ENCODE measurements at places on chromosomes 3 and 15.
A peak's percentile ranks its signal among the peaks of the same experiment; 100 is the strongest.

GRCh38 chr3:44186111-44186672, 55.5 kb upstream of the TOPAZ1 start:
- DNase-seq, result no peak

- DNase-seq, result no peak
Observed at GRCh38 chr3:9316881-9317361, 45.9 kb upstream of the THUMPD3 start.

DNA sequence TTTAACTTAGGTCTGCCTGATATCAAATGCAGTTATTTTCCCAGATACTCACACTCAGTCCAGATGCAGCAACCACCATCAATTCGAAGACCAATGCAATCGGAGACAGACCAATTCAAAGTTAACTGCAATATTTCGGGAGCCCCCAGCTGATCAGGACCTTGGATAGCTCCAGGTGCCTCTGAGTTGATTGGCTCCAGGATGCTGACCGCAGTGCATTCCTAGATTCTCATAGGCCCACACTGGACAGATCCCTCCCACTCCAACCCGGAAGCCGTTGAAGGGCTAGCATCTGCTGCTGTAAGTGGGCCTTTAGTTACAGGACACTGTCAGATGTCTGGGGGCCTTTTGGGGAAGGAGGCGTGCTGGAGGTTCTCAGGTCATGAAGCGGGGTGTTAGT, 89.5 kb upstream of the ATP2B2 start:
- DNase-seq, result no peak

- DNase-seq, result no peak
Observed at GRCh38 chr3:136637176-136637575, 115.0 kb downstream of the STAG1 start.

- peak; percentile 22 for DNase-seq
Observed at GRCh38 chr3:127628788-127629466, at the start of gene PODXL2. TSS of gene PODXL2 (plus strand) at chr3:127629185. CDS start at chr3:127629220, 35 bp downstream.

GRCh38 chr15:66780973-66781718, 79.1 kb downstream of the SMAD6 start:
- no peak for DNase-seq

- DNase-seq, result peak; percentile 6
Observed at GRCh38 chr3:185823078-185824044, 1.5 kb downstream of the IGF2BP2 start.

DNA sequence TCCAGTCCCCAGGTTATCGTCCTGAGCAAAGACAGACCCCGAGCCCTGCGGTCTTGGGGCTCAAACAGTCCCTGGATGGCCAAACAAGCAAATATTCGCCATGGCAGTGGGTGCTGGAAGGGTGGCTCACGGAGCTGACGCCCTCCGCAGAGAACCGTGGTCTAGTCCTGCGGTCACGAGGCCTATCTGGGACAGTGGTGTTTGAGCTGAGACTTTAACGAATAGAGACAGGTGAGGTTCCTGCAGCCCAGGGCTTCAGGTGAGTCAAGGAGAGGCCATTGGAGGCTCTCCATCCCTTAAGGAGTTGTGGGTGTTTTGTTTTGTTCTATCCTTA, 399 bp upstream of the SUCLG2 start:
- DNase-seq, result peak; percentile 11

- DNase-seq, result no peak
Observed at GRCh38 chr3:15676259-15676658, 74.7 kb downstream of the BTD start.

DNA sequence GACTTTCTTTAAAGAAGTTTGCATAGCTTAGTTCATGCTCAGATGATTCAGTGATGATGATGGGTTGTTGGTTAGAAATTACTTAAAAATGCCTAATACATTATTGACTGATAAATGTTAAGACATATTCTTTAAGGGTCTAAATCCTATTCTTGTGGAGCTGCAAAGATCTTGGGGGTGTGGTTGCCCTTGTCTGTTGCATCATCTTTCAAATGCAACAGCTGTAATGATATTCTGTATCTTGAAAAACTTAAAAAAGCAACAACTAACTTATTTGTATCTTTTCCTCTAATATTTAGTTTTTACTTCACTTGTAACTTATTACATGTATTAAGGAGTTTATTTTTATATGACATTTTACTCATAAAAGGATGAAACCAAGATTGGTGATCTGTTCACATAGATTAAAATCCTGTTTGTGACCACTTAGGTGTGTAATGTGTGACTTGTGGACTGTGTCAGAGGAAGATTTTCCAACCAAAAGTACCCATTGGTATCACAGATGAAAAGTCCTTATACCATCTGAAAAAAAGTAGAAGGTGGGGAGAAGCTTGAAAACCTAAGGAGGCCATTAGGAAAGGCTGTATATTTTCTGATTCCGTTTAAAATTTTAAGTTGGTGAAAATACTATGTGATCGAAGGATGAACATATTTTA, 142.8 kb downstream of the IGF1R start:
- no peak for DNase-seq

GRCh38 chr3:37346227-37347005, 172.0 kb upstream of the LRRFIP2 start:
- DNase-seq, result no peak

DNA sequence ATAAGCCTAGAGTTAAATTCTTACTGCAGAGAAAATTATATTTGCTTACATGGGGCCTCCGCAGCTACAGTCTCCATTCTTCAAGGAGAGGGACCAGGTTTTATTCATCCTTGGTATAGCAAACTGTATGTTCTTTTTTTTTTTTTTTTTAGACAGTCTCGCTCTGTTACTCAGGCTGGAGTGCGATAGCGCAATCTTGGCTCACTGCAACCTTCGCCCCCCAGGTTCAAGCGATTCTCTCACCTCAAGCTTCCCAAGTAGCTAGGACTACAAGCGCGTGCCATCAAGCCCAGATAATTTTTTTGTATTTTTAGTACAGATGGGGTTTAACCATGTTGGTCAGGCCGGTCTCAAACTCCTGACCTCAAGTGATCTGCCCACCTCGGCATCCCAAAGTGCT, 2.1 kb downstream of the SHQ1 start:
- DNase-seq, result no peak

DNA sequence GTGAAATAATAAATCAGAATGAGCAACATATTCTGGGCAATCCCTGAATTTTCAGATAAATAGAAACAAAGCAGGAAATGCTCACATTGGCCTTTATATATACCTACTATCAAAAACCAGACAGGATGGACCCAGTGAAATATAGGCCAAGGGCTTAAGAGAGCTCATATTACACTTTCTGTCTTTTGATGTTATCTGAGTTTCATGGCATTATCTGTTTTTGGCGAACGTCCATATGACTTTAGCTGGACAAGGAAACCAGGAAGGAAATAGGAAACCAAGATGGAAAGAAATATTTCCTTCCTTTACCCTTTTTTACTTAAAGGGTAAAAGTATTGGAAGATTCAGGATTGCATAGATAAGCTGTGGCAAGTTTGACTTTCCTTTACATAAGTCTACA, 274.8 kb downstream of the THSD4 start:
- no peak for DNase-seq

GRCh38 chr3:85939074-85939482, 980.3 kb downstream of the CADM2 start:
- no peak for DNase-seq

DNA sequence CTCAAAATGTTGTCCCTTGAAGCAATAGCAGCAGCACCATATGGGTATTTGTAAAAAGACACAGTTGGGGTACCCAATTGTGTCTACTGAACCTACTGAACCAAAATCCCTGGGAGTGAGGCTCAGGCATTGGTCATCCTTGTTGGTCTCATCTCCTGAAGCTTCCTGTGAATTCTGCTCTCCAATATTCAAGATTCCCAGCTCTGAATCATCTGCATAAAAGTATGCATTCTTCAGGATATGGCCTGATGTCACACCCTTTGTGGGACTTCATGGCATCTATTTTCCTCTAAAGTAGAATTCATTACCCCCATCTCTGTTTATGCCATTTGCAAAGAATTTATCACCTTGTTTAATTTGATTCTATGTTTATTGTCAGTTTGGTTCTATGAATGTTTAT, 13.3 kb upstream of the PTX3 start:
- DNase-seq, result no peak

DNA sequence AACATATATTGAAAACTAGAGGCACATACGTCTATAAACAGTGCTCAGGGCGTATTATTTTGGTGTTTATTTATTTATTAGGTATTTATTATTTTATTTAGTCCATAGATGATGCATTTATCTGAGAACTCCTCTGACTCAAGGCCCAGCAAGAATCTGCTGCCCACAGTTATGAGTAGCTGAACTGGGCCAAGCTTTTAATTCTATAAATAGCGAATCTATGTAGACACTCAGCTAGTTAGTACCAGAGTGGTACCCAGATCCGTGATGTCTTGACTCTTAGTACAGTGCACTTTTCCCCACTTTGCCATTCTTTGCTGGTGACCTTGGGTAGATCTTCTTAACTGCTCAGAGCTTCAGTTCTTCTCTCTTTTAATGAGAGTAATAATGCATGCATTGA, 370.4 kb upstream of the TPRG1 start:
- no peak for DNase-seq

- DNase-seq, result no peak
Observed at GRCh38 chr3:46477145-46477544, 12.4 kb upstream of the LTF start.

GRCh38 chr3:131221731-131222130, 159.8 kb upstream of the NUDT16 start:
- DNase-seq, result no peak

DNA sequence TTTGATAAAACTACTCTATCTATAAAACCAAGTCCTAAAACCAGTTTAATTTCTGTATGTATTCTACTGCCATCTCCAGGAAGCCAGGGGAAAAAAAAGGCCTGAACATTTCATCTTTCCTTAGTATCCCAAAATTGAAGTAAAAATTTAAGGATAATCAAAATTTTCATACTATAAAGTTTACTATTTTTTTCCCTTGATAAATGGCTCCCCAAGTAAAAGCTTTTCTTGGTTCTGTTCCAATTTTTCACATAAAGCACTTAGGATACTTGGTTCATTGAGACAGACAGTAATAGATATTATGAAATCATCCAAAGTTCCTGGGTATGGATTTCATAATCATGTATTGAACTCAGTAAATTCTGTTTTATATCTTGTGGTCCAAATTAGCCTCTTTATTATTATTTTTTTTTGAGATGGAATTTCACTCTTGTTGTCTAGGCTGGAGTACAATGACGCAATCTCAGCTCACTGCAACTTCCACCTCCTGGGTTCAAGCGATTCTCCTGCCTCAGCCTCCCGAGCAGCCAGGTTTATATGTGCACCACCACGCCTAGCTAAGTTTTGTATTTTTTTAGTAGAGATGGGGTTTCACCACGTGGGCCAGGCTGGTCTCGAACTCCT, 34.5 kb downstream of the ICE2 start:
- no peak for DNase-seq

DNA sequence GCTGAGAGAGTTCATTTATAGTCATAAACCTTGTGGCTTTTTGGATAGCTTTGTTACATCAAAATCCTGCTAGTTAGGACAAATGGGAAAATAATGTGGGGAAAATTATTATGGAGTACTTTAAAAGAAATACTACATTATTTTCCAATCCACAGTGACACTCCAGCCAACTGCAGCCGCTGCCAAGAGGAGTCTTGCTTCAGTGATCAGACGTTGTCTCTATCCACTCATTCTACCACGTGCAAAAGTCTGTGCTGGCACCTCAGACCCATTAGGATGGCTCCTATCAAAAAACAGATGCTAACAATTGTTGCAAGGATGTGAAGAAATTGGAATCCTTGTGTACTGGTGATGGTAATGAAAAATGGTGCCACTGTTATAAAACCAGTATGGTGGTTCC, 128.6 kb upstream of the IQSEC1 start:
- DNase-seq, result no peak

- DNase-seq, result no peak
Observed at GRCh38 chr15:71153823-71154524, 38.7 kb downstream of the THSD4 start.

GRCh38 chr15:36731025-36731424, 151.6 kb downstream of the CDIN1 start:
- no peak for DNase-seq

DNA sequence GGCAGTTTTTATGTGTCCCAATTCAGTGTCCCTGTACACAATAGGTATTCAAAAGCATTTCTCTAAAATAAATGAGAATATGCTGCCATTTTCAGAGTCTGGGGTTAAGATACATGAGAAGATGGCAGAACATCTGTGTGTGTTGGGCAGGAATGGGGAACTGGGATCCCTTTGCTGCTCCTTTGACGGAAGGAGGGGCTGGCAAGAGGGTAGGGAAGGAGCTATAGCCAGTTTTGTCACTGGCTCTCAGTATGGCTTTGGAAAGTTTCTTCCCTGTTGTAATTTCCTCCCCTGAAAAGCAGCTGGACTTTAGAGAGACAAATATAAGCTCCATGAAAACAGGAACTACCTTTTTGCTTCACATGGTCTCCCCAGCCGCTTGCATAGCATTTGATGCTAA, 137.5 kb upstream of the PRR23C start:
- DNase-seq, result no peak

GRCh38 chr3:69770976-69771634, 31.8 kb downstream of the MITF start:
- DNase-seq, result no peak

DNA sequence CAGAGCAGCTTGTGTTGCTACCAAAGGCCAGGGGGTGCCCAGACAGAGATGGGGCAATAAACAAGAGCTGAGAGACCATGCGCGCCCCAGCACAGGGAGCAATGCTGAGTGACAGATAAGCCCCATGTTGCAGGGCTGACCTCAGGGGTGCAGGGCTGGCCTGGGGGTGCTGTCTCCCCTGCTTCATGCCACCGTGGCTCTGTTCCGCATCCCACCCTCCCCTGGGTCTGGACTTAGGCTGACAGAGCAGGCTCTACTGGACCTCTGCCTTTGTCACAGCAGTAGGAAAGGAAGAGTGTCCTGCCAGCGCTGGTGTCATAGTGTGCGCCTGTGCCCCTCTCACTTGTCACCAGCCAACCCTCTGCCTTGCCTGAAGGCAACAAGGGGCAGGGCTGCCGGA, 67.4 kb upstream of the IQSEC1 start:
- no peak for DNase-seq

DNA sequence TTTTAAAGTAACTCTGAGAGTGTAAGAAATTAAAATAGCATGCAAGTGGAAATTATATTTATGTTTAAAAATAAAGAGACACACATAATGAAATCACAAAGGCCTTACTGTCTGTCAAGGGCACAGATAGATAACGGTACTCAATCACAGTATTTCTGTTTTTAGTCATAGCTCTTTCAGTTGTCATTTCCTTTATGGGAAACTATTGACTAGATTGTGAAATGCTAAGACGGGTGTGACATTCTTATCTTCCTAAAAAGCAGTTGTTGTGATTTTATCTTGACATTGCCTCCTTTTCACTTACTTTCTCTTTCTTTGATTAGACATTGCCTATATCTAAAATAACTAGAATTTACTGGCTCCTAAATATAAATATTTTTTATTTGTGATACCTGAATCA, 100.1 kb upstream of the PLSCR5 start:
- DNase-seq, result no peak

DNA sequence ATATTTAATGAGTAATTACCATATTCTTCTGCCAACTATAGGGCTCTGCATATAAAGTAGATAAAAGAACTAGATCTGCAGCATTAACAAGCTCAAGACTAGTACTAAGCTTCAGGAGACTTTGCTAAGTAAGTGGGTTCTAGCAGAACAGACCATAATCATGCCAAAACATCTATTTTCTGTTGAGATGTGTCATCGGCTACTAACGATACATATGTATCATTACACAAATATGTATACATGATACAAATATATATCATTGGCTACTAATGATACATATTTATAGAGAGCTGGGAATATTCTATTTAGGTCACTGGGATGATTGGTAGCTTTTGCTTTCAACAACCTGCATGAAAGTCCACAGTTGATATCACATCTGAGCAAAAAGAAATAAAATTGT, 185.8 kb upstream of the DCBLD2 start:
- no peak for DNase-seq

- no peak for DNase-seq
Observed at GRCh38 chr15:40133544-40133943, 24.9 kb upstream of the BMF start.
